ENCODE measurements at places on chromosomes 11 and 22.

DNA sequence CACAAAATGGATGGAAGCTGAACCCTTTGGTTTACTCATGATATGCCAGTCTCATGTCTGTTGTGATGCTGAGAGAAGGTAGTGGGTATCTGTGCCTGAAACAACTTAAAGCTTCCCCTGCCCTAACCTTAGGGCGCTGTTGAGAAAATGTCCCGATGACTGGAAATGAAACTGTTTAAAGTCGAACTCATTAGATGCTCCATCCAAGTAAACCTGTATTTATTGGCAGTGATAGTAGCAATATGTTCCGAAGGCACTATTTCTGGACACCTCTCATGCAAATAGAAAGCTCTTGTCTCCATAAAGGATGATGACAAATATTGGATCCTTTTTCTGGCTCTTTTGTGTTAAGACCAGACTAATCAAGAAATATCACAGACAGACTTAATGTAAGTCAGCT is 86.2 kb downstream of the GRAMD1B start:
- no peak for DNase-seq

DNA sequence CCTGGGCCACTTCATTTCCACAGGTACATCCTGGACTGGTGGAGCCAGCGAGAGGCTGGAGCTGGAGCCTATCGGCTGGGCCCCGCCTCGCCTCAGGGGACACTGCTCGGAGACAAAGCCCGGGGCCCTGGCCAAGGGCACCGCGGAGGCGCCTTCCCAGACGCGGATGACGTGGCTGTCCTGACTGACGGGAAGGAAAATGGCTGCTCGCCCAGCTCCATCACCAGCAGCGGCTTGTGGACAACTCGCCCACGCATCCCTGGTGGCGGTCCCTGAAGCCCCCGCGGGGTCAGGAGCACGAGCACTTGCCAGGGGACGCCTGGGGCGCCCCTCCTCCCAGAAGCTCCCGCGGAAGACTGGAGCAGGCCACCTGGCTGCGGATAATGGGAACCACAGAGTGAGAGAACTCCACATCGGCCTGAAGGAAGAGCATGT is 49.6 kb downstream of the CECR2 start:
- DNase-seq, result no peak

GRCh38 chr22:36541831-36542411 is 13.0 kb upstream of the EIF3D start:
- DNase-seq, result peak; percentile 79

GRCh38 chr11:102341844-102342318 is 5.1 kb upstream of the BIRC2 start:
- peak; percentile 58 for DNase-seq

DNA sequence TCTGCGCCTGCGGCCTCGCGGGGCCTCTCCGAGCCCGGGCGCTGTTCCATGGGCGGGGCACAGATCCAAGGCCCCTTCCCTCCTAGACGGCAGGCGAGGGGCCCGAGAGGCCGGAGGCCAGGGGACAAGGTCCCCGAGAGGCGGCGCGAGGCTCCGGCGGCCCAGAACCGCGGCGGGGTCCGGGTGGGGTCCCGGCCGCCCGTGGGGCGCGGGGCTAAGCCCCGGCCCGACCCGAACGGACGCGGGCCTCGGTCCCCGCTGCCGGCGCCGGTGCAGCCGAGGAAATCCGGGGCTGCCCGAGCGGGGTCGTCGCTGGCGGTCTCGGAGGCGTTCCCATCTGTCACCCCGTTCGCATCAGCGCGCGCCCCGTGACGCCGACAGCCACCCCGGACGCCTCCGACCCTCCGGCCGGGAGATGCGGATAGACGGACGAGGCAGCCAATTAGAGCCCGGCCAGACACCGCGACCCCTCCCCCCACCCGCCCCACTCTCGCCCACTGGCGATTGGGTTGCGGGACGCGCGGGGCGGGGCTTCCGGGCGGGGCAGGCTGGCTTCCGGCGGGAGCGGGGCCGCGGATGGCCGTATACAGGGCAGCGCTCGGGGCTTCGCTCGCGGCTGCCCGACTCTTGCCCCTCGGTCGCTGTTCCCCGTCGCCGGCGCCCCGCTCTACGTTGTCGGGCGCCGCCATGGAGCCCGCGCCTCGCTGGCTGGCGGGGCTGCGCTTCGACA is at the start of gene SELENOO:
TSS of gene SELENOO (plus strand) at position 551 of the 730 bp plus-strand sequence. CDS start at position 577, 26 bp downstream.
- no peak for DNase-seq

DNA sequence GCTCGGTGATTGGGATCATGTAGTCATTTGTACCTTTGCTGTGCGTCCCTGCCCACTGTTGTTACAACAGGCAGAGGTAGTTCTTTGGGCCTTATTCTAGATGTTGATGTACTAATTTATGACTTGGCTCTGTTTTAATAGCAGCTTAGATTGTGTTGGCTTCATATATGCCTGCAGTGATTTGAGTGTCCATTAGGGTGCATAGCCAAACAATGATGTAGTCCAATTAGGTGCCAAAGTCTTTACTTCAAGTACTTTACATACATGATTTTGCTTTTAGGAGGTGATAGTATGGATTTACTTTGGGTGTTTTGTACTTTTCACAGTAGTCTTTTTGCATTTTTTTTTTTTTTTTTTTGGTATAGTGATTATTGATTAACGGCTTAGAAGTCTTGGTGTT is 46.4 kb downstream of the PPP6R3 start:
- no peak for DNase-seq

GRCh38 chr11:75275581-75275980 is 35.0 kb downstream of the TPBGL start:
- DNase-seq, result no peak

DNA sequence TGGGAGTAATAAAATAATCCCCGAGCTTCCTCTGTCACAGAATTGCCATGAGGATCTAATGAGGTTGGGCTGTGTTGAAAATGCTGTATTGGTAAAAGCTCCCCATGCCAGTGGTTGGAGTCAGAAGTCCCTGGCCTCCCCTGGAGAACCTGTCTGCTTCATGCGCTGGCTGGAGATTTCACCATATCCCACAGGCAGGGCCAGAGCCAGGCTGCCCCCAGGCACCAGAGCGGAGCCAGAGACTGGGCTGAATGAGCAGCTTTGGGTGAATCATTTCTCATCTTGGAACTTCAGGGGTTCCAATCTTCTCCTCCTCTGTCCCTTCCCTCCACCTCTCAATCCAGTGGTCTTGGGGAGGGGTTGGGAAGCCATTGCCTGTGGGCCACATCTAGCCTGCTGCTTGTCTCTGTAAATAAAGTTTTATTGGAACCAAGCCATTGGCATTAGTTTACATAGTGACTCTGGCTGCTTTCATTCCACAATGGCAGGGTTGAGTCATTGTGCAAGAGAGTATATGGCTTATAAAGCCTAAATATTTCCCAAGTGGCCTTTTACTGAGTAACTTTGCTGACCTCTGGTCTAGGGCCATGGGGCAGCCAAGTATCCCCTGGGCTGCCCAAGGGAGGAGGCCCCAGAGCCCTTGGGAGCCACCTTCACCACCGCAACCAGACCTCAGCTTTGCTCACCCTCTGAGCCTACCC is 35.2 kb downstream of the LRRC10B start:
- DNase-seq, result no peak

DNA sequence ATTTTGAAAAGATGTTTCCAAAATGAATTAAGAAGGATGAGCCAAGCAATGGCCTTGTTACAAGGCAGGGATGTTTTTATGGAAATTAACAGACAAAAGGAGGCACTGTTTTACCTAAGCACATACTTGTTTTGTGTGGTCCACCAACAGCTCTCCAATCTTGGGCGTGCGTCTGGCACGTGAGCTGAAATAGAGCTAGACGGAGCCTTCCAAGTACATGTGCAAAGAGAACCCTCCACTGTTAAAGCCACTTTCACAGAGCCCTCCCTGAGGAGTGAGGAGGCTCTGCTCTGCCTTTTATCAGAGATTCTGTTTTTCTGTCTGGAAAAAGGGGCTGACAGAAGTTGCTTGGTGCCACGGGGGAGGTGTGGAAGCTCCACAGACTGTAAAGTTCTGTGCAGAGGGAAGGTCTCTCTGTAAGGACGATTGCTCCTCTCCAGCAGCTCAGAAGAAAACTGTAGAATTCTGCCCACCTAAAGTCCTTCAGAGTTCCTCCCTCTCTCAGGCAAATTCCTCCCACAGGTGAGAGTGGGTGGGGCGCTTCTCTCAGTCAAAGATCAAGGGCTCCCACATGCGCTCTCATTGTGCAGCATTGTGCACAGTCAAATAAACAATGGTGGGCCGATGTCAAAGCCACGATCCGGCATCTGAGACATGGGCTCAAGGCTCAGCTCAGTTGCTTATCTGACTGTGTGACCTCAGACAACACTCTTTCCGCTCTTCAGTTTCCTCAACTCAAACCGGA is 92.6 kb upstream of the CSNK2A3 start:
- no peak for DNase-seq

DNA sequence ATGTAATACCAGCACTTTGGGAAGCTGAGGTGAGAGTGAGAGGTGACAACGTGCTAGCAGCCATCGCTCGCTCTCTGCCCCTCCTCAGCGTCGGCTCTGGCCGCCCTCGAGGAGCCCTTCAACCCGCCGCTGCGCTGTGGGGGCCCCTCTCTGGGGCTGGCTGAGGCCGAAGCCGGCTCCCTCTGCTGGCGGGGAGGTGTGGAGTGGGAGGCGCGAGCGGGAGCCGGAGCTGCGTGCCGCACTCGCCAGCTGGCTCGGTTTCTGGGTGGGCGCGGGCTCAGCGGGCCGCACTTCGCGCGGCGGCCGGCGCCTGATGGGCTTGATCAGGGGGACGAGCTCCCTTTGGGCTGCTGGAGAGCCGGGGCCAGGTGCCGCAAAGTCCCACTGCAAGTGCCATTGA is 98.9 kb upstream of the UBASH3B start:
- no peak for DNase-seq

DNA sequence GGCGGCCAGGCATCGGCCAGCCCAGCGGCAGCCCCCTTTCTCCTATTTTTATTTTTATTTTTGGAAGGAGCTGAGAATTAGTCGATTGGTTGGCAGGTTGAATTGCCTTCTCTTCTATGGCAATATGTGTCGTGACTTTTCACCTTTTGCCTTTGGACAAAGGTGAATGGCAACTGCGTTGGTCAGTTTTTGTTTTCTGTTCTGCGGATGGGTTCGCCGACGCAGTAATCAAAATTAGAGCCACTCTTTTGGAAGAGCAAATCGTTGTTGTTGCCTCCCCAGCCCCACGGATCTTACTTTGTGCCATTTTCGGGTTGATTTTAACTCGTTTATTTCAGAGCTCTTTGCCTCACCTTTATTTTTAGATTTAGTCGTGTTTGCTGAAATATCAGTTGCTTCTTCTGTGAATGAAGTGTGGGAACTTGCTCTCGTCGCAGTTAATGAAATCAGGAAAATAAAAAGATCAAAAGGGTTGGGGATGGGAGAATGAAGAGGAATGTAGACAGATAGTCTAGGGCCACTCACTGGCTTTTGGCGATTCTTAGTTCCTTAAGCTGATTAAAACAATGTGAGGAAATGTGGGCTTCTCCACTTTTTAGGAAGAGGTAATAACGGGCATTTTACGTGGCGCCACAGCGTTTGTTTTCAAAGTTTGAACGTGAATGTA is 1.6 kb downstream of the CECR2 start:
- no peak for DNase-seq

- no peak for DNase-seq
Observed at GRCh38 chr22:49295851-49296560, 531.7 kb downstream of the BRD1 start.

GRCh38 chr11:134229126-134229790 is 4.8 kb downstream of the VPS26B start:
- no peak for DNase-seq

DNA sequence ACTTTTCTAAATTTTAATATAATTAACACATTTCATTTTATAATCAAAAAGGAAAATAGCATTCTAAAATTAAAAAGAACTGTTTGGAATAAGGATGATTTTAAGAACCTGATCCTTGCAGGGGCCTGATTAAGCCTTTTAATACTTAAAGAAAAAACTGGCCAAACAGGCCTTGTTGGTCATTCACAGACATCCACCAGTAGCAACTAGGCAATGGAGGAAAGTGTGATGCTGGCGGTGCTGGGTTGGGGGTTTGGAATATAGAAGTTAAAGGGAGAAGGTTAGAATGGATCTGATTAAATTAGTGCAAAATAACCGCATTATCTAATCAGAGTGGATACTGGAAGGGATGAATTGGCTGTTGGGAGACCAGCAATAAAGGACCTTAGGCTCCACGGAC is 16.9 kb upstream of the TEAD1 start:
- DNase-seq, result no peak

DNA sequence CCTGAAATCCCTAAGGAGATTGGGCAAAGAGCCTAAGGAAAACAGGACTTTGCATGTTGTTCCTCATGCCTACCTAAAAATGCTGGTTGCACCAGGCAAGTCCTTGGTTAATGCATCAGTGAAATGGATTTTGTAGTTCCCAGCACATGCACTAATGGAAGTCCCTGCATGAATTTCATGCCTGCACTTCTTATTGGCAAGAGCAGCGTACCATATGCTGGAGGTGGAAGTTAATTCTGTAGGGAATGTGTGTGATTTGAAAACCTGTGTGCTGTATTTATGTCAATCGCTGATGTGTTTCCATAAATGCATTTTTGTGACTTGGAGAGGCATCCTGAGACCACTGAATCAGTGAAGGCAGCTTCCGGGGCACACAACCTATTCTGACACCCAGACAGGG is 140.3 kb upstream of the MTNR1B start:
- no peak for DNase-seq

DNA sequence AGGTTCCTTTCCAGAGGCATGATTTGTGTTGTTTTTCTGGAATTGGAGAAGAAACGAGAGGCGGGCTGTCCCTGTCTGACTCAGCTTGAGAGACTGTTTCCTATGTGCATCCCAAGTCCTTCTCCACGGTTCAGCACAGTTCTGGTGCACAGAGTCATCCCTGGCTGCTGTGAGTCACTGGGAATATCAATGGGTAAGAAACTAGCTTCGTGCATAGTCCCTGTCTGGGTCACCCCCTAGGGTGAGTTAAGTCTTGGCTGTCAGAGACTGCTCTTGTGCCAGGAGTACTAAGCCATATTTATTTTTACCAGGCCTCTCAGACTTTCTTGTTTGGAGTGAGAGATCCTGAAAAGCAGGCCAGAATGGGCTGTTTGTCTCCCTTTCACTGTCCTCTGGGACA is 2.4 kb upstream of the LRP4 start:
- DNase-seq, result peak; percentile 94

GRCh38 chr11:118615282-118615975 is 8.0 kb downstream of the PHLDB1 start:
- no peak for DNase-seq

GRCh38 chr11:48025293-48025983 is 45.1 kb downstream of the PTPRJ start:
- no peak for DNase-seq

DNA sequence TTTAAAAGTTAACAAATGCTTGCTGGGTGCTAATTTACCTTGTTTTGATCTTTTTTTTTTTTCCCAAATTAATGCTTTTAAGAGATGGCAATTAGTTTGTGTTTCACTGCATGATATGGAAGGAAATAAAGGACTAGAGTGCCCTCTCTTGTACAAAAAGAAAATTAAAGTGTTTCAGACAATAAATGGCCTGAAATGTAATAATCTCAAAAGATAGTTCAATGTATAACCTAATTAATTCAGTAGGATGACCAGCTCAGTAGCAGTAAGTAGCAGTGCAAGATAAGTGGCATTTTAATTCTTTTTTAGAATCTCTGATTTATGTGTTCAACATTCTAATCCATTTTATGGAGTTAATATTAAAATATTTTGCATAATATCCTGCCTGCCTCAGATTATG is 39.9 kb upstream of the MYO18B start:
- no peak for DNase-seq

GRCh38 chr11:2305788-2306451 is 4.1 kb downstream of the TSPAN32 start:
- no peak for DNase-seq
